ENCODE measurements at places on chromosomes 13 and 19. TPM values are rescaled to one million over a fixed set of nuclear protein-coding genes. Genes with fewer than 3 reads are reported as not detected.

- H3K27me3 ChIP-seq, result no peaks in the 10 kb centered on the region
- no peak overlapping the region for H3K27ac ChIP-seq
- H3K4me3 ChIP-seq, result no peak overlapping the region
These were observed 12.2 kb upstream of the HTR2A start for GRCh38 chr13:46909042-46909441.

Gene NR1H2
- total RNA-seq, result 73.0 TPM

DNA sequence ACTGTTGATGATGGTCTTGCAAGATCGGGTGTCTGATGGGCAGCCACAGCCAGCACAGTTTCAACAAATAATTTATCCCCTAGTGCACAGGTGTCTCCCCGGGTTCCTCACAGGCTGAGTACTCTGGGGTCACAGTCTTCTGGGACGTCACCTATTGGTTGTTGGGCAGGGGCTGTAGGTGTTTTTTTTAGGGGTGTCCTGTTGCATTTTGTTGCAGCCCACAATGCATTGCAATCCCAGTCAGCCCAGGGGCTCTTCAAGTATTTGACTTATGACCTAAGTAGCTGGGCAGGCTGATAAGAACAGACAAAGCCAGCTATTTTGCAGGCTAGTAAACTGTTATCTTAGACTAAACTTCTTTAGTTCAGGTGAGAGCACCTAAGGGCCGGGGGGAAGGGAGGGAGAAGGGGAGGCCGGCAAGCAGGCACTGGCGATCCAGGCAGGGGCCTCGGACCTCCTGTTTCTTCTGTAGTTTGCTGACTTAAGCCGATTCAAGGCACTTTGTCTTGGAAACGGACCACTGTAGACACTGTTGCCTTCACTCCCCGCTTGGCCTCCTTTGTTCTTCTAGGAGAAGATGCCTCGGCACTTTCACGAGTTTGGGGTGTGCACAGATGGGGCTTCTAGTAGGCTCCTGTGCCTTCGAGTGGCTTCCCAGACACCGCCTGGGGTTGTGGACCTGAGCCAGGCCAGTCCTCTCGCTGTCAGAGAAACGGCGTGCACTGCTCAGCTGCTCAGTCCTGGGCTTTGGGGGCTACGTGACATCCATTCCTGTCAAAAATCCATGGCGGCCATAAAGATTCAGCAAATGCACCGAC, 33.9 kb upstream of the GRTP1 start:
- DNase-seq, result no peak
- peaks cover 33% of the 10 kb centered on the region for H3K27me3 ChIP-seq
- H3K36me3 ChIP-seq, result no peaks in the 10 kb centered on the region
- peaks cover 10% of the 10 kb centered on the region for H3K4me1 ChIP-seq
- no peak overlapping the region for H3K27ac ChIP-seq
- no peak overlapping the region for H3K4me3 ChIP-seq

Gene PEAK3
- total RNA-seq, result 0.40 TPM

DNA sequence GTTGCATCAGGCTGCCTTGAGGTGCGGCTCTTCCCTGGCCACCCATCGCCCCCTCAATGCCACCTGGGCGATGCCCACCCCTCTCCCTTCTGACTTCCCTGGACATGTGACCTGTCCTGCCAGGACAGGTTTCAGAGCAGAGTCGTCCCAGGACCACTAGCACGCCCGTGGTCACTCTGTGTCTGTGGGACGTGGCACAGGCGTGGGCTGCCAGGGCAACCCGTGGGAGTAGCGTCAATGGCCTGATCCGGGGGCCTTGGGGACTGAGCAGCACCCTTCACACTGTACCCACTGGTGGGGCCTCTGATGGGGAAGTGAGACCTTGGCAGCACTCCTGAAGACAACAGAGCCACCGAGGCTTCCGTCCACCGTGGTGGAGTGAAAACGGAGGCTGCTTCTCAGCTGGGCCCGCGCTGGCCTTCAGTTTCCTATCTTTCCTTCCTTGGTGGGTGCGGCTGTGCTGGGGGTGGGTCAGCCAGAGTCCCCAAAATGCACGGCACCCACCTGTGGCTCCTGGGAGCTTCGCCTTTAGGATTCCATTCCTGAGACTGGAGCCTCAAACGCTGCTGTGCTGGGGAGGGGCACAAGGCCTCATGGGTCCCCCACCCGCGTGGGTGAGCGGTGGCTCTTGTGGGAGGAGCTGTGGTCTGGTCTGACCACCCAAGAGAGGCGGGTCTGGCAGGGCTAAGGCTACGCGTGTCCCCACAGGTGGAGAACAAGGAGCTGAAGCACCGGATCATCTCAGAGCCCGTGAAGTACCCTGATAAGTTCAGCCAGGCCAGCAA, 26.7 kb upstream of the TMEM255B start:
- H3K27ac ChIP-seq, result no peak overlapping the region
- no peaks in the 10 kb centered on the region for H3K36me3 ChIP-seq
- peaks cover 4% of the 10 kb centered on the region for H3K27me3 ChIP-seq
- no peaks in the 10 kb centered on the region for H3K4me1 ChIP-seq

Gene ZNF468
- 13.4 TPM for total RNA-seq

GRCh38 chr19:34298891-34299520, 44.7 kb downstream of the GARRE1 start:
- peaks cover 6% of the 10 kb centered on the region for H3K36me3 ChIP-seq
- H3K27me3 ChIP-seq, result no peaks in the 10 kb centered on the region
- no peaks in the 10 kb centered on the region for H3K4me1 ChIP-seq
- H3K27ac ChIP-seq, result no peak overlapping the region

DNA sequence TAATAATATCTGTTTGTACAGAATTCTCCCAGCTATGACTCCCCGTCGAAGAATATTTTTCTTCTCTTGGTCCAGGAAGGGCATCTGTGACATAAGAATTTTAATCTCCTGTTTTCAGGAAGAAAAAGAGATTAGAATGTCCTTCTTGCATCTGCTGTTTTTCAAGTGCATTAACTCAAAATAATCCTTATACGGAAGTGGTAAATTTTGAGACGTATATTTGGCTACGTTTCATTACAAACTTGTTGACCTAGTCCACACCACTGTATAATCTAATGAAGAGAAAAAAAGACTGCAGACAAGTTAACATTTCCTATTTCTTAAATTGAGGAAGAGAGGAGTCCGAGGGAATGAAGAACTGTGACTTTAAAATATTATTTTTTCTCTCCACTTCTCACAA, 959.9 kb downstream of the DIAPH3 start:
- no peak overlapping the region for H3K27ac ChIP-seq
- no peak overlapping the region for H3K4me3 ChIP-seq
- no peaks in the 10 kb centered on the region for H3K4me1 ChIP-seq

DNA sequence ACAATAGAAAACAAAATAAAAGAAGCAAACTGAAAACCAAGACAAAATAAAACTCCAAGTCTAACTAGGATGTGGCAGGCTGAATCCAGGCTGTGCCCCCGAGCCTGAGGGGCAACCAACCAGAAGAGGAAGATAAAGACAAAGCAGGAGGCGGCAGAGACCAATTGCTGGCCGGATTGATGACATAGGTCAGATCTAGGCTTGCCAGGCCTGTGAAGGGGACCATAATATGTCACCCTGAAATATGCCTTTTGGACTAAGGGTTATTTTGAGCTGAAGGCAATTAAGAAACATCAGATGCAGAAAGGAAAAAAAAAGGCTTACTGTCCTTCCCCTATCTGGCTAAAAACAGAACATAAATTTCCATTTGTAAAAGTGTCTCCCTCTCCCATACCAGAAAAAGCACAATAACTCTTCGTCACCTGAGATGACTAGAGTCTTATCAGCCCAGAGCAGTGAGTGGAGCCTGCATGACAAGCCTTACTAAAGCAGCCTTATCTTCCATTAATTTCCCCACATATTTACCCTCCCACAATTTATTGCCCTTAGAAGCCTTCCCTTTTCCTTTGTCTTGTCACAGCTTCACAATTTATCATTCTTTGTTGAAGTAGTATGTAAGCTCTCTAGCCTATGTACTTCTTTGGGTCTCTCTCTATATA, 22.8 kb downstream of the ATP8A2 start:
- H3K27ac ChIP-seq, result no peak overlapping the region
- no peaks in the 10 kb centered on the region for H3K4me1 ChIP-seq
- H3K36me3 ChIP-seq, result no peaks in the 10 kb centered on the region
- no peak overlapping the region for H3K4me3 ChIP-seq
- no peaks in the 10 kb centered on the region for H3K27me3 ChIP-seq

Data from esophagus squamous epithelium (tissue), 5 donors.